CD4-positive, alpha-beta T cell treated with Interleukin-17A for 4 hours (primary cell): ENCODE measurements at places on chromosomes 6 and 20.
A peak's percentile ranks its signal among the peaks of the same experiment; 100 is the strongest.

DNA sequence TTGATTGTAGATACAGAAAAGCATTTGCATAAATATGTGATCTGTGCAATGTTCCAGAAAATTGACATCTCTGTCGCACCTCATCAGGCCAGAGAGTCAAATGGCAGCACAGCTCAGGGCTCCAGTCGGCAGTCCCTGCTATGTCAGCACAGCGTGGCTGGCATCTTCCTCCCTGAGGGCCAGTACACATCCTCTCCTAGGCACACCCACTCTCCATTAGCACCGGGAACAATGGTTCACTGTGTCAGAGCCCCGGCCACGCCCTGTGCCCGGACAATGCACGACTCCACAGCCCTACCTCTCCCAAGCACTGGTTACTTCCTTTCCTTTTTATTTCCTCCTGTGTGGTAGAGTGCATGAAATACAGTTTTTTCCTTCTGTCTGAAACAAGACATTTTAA is 114.9 kb downstream of the FOXC1 start:
- no peak for DNase-seq

- DNase-seq = peak; percentile 33
These were observed 345.9 kb downstream of the TAF4 start for GRCh38 chr20:61719691-61720347.

DNA sequence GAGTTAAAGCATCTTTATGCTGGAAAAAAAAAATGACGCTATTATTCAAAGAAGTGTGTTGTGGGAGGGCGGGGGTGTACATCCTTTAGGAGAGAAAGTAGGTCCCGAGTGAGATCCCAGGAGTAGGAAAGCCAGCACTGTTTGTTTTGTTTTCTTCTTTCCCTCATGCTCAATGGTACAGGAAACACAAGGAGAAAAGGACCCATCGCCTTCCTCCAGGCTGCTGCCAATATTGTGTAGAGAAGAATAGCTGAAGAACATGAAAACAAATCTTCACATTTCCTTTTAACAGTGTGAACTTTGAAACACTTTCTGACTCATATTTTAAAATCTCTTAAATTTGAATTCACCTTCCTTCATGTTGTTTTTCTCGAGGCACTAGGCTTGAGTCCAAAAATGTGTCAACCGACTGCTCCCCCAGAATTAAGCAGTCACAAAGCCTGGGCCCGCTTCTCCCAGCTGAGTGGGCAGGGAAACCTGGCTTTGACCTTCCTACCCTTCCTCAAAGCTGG is 22.3 kb downstream of the PPP1R16B start:
- no peak for DNase-seq

- DNase-seq = no peak
These were observed 249.1 kb upstream of the PREP start for GRCh38 chr6:105651969-105652368.
